EH (cell line): ENCODE measurements at places on chromosomes 1 and 21.

GRCh38 chr1:31666263-31666963, 21.7 kb upstream of the PEF1 start:
- DNase-seq, result peak; percentile 43

DNA sequence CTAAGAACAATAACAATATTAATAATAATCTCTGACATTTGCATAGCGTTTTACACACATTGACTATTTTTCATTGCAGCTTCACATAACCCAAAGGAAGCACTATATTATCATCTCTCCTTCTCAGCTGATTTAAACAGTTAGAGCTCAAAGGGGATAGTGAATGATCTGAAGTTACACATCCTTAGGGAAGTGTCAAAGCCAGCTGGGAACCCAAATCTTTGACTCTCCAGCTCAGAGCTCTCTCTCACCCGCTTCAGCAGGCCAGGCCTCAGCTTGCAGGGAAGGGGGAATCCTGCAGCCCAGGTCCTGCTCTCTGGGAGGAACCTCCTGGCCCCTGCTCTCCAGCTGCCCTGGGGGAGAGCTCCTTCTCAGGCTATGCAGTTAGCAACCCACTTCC, 26.3 kb downstream of the PLEKHA6 start:
- no peak for DNase-seq

- DNase-seq, result peak; percentile 60
These were observed 180.0 kb downstream of the PCP4 start for GRCh38 chr21:40047211-40047610.

GRCh38 chr1:154808261-154808908, 61.7 kb downstream of the KCNN3 start:
- no peak for DNase-seq

- peak; percentile 79 for DNase-seq
These were observed 15.7 kb upstream of the GLIS1 start for GRCh38 chr1:53754484-53755312.

DNA sequence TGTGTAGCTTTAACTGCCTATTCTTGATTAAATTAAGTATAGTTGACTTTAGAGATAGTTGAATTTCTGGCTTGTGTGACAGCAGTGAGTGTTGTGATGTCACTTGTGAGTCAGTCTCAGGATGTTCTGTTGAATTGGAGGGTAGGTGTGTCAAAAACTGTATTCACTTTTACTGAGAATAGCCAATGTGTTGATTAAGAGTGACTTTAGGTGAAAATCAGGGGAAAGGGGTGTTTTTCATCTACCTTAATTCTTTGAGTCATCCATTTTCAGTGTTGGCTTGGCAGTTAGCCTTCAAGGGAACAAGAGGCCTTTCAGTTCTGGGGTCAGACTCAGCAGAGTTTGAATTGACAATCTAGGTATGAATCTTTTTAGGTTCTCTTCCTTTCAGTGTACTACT, 75.9 kb downstream of the CDC14A start:
- DNase-seq, result no peak

- no peak for DNase-seq
These were observed 22.8 kb upstream of the CFAP126 start for GRCh38 chr1:161390559-161390858.
